M059J (cell line): ENCODE measurements at places on chromosomes 12 and 14. TPM values are rescaled to one million over a fixed set of nuclear protein-coding genes. Genes with fewer than 3 reads are reported as not detected.

Gene PKP2
- total RNA-seq, result 6.2 and 8.0 TPM in 2 replicates

Gene CIDEB
- total RNA-seq, result not detected in 2 replicates

- peak; percentile 28 for DNase-seq
Measured at GRCh38 chr14:99041141-99041819, 230.7 kb downstream of the BCL11B start.

DNA sequence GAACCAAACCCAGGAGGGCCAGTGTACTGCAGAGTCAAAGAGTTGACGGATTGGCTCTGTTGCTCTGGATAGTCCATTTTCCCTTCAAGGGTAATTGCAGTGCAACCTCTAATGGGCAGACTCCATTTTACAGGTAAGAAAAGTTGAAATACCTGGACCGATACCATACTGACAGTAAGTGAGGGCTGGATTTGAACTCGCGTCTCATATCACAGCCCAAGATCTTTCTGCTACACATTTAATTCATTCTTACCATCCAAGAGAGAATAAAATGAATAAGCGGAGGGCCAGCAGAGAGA is 356 bp upstream of the ZC3H14 start:
- no peak for DNase-seq

- DNase-seq, result peak; percentile 86
Measured at GRCh38 chr14:35878272-35879150, 52.4 kb downstream of the BRMS1L start.

GRCh38 chr12:13223941-13224340 is 27.4 kb downstream of the EMP1 start:
- DNase-seq, result no peak

- peak; percentile 56 for DNase-seq
Measured at GRCh38 chr12:42868291-42868690, 278.7 kb upstream of the PRICKLE1 start.

DNA sequence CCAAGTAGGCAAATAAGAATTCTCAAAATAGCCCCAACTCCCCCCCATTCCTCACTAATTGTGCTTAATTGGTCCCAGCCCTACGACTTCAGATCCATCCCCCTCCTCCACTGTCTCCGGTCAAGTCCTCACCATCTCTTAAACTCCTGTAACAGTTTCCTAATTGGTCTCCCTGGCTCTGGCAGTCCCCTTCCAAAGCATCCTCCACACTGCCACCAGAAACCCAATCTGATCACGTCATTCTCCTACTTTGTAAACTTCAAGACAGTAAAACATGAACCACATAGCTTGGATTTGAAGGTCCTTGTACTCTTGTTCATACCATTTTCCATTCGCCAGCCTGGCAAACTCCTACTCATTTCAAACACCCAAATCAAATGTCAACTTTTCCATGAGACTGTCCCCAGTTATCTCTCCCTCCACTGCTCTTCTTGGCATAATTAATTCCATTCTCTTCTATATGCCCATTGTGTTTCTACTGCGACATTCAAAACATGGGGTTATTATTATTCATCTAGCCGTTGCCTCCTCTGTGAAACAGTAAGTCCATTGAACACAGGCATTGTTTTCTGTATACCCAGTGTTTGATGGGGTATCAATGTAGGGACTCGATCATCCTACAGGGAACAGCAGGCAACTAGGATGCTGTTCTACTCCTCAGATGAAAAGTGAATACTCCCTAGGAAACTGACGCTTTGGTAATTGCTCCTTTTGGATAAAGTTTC is 104.6 kb downstream of the EGLN3 start:
- no peak for DNase-seq

Gene CELA1
- not detected in 2 replicates for total RNA-seq
